ENCODE measurements at places on chromosomes 1 and 21.

DNA sequence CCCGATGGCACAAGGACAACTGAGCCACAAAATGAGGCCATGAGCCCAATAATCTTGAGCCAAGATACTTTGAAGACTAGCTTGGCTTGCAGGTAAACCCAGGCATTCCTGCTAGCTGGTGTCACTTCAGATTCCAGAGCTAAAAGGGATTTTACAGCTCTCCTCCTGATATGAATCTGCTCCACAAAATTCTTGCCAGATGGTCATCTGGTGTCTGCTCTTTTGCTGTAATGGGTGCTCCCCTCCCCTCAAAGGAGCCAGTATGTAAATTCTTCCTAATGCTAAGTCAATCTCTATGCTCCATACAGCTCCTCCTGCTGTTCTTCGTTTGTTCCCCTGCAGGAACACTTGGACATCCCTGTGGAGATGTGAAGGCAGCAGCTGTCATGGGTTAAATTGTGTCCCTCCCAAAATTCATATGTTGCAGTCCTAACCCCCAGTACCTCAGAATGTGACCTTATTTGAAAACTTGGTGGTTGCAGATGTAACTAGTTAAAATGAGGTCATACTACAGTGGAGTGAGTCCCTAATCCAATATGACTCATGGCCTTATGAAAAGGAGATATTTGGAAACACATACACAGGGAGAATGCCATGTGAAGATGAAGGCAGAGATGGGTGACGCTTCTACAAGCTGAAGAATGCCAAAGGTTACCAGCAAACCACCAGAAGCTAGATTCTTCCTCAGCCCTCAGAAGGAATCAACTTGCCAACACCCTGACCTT is 180.6 kb upstream of the PALMD start:
- DNase-seq, result no peak

DNA sequence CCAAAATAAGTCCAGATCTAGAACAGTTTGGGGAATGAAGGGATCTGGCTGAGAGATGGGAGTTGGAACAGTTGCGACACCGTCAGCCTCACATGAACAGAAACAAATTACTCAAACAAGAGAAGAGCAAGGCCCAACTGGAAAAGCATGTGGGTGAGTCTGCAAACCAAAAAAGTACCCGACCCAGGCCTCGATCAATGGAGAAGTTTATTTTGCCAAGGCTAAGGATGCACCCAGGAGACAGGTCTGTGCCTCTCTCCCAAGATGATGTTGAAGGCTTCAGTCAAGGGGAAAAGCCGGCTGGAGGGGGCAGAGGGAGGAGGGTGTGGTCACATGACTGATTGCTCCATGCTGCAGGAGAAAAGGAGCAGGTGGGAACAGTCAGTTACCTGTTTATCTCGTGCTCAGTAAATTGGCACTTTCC is 42.3 kb downstream of the KRTAP10-1 start:
- DNase-seq, result no peak

- peak; percentile 32 for DNase-seq
Measured at GRCh38 chr1:27099135-27099586, 55.8 kb downstream of the SLC9A1 start.

DNA sequence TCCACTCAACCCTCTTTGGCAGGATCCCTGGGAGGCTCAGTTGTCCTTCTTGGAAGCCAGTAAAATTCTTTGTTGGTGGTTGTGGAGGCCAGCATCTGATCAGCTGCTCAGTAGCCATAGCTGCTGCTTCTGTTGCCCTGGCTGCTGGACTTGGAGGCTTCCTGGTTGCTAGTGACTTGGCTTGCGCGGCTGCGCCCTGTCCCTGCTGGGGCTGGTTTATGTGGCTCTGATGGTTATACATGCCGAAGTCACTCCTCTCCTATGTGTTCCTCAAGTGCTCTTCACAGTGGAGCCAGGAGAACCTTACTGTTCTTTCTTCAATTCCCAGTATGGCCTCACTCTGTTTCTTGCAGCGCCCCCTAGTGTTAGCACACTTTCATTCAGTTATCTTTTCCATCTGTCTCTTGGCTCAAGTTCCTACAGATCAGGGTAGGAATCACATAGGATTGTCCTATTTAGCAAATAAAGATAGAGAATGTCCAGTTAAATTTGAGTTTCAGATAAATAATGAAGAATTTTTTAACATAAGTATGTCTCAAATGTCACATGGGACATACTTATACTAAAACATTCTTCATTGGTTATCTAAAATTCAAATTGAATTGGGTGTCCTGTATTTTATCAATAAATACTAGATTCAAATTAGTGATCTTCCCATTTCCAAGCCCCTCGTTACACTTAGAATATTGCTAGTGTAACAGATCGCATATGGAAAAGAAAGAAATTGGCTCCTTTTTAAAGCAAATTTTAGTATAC is 176.5 kb downstream of the TGFB2 start:
- DNase-seq, result peak; percentile 49

- peak; percentile 68 for DNase-seq
Measured at GRCh38 chr1:205961405-205961804, 18.1 kb upstream of the SLC26A9 start.

- DNase-seq, result peak; percentile 4
Measured at GRCh38 chr1:99598738-99599411, 47.0 kb upstream of the PALMD start.

DNA sequence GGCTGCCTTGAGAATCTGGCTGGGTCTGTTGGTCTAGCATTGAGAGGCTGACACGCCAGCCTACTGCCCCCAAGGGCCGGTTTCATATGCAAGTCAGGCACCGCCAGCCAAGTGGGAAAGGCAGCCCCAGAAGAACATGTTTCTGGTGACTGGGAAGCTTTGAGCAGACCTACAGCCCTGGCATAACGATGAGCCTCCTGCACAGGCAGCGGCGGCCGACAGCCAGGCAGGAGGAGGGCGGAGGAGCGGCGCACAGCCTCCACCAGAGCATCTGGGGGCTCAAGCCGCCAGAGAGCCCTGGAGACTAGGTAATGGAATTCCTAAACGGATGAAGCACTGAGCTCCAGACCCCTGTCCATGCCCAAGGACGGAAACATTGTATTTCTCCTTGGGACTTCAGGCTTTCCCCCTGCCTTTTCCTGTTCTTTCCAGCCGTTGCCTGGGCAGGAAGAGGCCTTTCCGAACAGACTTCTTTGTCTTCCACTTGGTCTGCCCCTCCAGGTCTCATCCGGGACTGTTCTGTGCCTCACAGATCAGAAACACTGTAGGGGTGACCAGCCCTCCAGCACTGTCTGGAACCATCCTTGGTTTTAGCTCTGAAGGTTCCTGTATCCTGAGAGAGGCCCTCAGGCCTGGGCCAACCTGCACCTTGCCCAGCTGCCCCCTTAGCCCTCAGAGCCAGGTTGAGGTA is 59.5 kb downstream of the IRF2BP2 start:
- DNase-seq, result no peak

DNA sequence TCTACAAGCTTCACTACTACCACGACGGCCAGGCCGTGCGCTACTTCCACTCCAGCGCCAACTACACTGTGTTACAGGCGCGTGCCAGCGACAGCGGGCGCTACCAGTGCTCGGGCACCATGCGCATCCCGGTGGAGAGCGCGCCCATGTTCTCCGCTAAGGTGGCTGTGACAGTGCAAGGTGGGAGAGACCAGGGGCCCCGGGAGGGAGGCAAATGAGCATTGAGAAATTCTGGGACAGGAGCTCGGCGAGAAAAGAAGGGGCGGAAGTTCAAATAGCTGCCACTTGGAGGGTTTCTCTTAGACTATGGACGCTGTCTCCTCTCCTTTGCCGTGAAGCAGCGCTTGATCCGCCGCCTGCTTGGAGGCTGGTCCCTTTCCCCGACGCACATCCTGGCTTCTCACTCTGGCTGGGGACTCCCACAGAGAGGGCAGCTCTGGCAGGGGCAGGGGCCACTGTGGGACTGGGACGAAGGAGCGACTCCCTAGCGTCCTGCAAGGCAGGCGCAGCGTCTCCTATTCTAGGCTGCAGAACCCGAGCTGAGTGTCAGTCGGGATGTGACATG is 4.6 kb downstream of the FCRLB start:
- DNase-seq, result peak; percentile 73

GRCh38 chr1:6574025-6574620 is 5.7 kb upstream of the ZBTB48 start:
- no peak for DNase-seq

DNA sequence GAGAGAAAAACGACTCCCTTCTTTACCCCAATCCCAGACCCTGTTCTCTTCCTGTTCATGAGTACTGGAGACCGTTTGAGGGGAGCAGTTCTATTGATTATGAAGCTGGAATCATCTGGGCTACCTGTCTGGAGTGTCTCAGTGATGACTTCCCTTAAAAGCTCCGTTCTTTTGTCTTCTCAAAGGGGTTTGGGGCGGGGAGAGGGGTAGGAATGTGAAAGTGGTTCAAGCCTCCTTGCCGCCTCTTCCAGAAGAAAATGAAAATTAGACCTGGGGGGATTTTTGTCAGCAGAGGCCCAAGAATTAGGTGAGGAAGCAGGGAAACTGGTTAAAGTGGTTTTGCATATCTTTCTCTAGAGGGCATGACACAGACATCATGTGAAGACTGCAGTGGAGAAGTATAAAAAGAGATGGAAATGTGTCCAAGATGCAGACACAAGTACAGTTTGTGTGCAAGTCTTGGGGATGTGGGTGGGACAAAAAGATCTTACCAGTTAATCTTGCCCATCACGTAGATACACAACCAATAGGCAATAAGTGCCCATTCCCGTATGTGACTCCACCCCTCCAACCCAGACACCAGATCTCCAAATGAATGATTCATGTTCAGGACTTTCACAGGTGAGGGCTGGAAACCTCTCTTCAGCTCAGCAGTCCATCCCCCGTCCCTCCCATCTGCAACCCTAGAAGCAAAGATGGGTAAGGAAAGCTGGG is 470 bp upstream of the MTMR11 start:
- DNase-seq, result peak; percentile 16

- DNase-seq, result no peak
Measured at GRCh38 chr1:108585313-108585712, 25.4 kb downstream of the EEIG2 start.

Data from GM12865 (cell line).